ENCODE measurements at places on chromosomes 1 and 21.

DNA sequence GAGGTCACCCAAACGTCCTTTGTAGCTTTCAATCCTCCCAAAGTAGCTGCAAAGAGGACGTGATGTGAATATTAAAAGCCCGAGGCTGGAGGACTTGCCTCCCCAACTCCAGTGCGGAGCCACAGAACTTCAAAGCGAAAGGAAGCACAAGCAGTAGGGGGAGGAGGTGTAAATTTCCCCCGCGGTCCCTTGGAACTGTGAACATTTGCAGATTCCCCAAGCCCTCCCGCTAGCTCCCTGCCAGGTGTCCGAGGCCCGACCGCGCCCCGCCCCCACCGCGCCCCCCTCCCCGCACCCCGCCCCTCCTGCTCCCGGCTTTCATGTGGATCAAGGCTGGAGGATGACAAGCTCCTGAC, 41.5 kb upstream of the HAO2 start:
- DNase-seq: no peak

DNA sequence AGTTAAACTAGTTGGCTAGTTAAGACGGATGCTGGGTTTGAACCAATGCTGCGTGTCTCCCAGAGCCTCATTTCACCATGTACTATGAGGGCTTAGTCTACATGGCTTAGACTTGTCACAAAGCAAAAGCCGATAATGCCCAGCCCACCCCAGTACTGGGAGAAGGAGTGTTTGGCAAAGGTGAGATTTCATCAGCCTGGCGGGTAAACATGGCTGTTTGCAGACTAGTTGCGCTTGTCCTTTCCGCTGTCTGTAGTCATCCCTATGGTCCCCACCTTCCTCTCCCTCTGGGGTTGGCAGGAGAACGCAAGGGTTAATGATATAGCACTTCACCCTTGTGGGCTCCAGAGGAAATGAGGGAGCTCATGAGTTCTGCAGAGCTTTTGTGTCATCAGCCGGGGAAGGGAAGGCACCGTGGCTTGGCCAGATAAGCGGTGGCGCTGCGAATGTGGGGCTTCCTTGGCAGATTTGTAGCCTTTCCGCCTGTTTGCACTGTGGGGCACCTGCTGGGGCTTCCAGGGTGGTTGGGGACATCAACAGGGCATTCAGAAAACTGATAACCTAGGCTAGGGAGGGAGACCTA, 29.2 kb downstream of the SOX13 start:
- no peak for DNase-seq

- no peak for DNase-seq
Measured at GRCh38 chr1:48526008-48526710, 54.2 kb upstream of the SPATA6 start.

DNA sequence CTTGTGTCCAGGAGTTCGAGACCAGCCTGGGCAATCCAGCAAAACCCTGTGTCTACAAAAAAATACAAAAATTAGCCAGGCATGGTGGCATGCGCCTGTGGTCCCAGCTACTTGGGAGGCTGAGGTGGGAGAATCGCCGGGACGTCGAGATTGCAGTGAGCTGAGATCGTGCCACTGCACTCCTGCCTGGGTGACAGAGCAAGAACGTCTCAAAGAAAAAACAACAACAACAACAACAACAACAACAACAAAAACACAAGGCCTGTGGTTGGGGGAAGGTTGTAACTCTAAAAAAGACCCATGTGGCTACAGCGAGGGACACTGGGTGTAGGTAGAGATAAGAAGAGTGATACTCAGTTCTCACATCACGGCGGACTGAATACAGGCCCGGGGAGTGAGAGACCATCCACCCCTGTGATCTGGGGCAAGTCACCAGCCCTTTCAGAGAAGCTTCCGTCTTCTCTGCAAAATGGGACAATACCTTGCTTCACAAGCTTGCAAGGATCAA, 848 bp upstream of the CDC42 start:
- DNase-seq: no peak

DNA sequence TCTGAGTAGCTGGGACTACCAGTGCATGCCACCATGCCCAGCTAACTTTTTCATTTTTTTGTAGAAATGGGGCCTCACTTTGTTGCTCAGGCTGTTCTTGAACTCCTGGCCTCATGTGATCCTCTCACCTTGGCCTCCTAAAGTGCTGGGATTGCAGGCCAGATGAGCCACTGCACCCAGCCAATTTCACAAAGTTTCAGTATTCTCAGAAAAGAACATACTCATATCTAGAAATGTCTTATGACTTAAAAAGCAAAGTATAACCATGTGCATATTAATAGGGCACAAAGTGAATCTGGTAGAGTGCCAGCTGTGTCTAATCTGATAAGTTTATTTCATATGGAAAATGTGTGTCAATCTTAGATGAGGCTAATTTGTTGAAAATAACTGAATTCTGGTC, 87.5 kb upstream of the CACYBP start:
- no peak for DNase-seq

DNA sequence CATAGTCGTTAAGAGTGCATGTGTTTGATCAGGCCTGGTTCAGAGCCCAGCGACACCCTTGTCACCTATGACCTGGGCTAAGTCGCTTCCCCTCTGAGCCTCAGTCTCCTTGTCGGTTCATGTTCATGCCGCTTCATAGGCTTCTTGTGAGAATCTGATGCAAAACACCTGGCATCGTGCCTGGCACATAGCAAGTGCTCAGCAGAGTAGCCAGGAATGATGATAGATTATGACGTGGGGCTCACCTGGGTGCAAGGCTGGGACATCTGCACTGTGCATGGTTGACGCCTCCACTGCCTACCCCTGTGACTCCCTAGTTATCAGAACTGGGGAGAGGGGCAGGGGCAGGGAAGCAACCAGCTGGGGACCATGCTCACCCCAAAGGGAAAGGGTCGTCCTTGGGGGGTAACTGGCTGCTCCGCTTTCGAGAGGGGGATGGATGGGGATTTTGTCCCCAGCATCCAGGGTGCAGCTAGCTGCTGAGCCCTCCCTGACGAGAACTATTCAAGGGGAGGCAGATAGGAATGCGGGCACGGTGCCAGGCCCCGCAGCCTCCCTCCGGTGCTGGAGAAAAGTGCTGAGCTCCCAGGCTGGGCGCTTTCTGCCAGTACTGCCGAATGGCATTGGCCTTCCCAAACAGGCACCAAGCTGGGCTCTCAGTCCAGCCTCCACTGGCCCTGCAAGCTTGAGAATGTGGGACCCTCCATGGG, 9.3 kb downstream of the EFHD2 start:
- no peak for DNase-seq

DNA sequence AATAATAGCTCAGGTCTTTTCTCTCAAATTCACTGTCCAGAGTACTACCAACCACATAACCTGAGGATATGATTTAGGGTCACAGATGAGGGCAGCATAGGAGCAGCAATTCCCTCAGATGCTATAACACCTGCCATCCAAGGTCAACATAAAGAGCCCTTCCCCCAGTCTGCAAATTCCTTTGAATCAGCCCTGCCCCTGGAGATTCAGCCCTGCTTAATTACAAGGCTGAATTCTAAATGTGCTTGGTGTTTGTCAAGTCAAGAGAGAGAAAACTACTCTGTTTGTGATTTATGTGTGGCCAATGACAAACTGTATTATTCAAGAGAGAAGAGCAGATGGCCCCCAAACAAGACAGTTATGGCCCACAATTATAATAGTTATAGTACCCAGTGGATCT, 195.7 kb upstream of the ADGRL2 start:
- no peak for DNase-seq

- no peak for DNase-seq
Measured at GRCh38 chr1:150551784-150552127, 2.5 kb downstream of the ADAMTSL4 start.

GRCh38 chr1:197017558-197018146, 40.3 kb downstream of the CFHR5 start:
- no peak for DNase-seq

DNA sequence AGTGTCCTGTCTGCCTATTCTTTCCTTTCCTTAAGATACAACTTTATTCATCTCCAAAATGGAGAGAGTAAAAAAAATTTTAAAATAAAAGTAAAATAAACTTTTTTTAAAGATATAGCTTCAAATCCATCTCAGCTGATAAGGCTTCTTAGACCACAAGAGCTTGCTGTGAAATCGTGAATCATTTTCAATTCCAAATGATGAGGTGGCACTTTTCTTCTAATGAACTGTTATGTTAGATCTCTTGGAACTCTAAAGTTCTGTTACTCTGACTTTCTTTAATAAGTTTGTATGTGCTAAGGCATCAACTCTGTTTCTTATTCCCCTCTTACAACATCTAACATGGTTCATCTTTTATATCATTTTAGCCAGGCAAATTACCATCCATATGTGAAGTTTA, 4.5 kb downstream of the SH3GLB1 start:
- DNase-seq: no peak

- DNase-seq: no peak
Measured at GRCh38 chr1:229836324-229836723, 210.3 kb downstream of the URB2 start.

GRCh38 chr1:43067977-43068751, 103.9 kb downstream of the EBNA1BP2 start:
- no peak for DNase-seq

DNA sequence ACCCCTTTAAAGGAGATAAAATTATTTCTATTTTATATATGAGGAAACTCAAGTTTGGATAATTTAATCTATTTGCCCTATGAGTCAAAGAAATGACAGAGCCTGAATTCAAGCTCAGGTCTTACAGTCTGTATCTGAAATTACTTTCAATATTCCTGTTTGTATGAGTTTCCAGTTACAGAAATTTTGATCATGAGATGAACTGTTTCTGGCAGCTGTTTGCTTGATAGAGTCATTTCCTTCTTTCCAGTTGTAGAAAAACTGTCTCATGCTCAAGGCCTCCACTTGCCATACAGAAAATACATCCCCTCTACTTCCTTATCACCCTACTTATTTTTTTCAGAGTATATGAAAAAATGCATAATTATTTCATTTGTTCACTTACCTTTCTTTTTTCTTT, 87.6 kb downstream of the PTPRC start:
- no peak for DNase-seq

- no peak for DNase-seq
Measured at GRCh38 chr1:85359874-85360721, 83.7 kb upstream of the BCL10 start.

DNA sequence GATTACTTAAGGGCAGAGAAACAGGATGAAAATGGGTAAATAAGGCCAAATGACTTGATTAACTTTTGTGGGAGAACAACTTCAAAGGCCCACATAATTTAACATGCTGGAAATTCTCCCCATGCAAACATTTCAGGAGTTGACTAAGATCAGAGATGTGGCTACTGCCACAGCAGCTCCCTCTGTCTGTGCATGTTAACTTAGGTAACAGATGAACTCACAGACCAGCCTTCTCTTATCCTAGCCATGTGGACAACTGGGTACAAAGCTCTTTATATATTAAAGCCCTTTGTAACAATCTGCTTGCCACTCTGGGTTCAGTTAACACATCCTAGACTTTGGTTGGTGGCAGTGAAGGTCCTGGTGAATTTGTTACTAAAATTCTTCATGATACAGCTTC, 33.2 kb downstream of the BEND5 start:
- no peak for DNase-seq

GRCh38 chr1:212454741-212455140, 22.0 kb downstream of the NENF start:
- DNase-seq: no peak

DNA sequence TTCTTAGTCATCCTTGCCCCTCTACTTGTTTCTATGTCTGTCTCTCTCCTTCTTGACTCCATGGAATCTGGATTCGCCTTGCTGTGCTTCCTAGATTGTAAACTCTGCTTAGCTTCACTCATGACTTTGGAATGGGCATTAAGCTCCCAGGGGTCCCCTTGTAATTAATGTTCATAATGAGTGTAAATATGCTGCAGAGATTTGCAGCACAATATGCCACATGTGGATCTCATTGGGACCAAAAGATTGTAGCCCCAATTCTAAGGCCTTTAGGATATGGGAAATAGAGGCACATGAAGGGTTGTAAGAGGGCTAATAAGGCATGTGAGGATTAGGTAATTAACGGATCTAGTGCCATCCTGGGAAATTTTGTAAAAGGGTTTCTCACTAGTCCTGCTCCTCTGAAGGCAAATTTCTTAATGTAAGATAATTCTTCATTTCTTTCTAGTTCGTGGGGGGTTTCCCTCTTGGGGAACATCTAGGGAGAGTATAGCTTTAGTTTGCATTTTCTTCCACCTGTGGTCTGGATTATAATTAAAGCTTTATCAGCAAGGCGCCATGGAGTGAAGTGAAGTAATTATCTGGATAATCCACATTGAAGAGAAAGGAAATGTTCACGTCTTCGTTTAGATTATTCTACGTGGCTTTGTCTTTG, 659.2 kb upstream of the PLXNA2 start:
- DNase-seq: no peak

DNA sequence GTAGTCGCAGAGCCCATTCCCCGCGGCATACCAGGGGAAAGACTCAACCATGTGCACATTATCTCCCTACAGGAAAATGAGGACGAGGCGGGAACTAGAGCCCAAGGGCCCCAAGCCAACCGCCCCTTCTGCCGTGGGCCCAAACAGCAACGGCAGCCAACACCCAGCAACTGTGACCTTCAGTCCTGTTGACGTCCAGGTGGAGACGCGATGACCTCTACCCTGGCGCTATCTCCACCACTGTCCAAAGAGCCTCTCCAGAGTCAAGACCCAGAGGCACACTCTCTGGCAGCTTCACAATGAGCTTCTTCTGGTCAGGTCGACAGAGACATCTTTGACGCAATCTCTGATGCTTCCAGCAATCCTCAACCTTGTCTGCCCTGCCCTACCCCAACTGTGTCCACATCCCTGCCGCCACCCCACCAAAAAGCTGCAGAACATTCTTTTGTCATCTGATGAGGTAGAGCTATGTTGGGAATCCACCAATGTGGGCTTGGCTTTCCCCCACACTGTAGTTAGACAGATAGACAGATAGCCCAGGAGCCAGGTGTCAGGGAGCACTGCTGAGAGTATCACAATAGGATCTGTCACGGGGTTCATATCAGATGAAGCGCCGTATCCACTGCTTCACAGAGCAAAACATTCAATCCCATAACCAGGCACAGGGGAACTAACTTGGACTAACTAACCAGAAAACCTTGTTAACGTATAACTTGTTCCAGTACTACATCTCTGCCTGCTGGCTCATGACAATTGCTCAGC, 37.4 kb upstream of the SRRM1 start:
- no peak for DNase-seq

- DNase-seq: no peak
Measured at GRCh38 chr1:23622284-23622683, 63.0 kb upstream of the ID3 start.

GRCh38 chr21:36124395-36124794, 10.5 kb upstream of the CBR3 start:
- no peak for DNase-seq

DNA sequence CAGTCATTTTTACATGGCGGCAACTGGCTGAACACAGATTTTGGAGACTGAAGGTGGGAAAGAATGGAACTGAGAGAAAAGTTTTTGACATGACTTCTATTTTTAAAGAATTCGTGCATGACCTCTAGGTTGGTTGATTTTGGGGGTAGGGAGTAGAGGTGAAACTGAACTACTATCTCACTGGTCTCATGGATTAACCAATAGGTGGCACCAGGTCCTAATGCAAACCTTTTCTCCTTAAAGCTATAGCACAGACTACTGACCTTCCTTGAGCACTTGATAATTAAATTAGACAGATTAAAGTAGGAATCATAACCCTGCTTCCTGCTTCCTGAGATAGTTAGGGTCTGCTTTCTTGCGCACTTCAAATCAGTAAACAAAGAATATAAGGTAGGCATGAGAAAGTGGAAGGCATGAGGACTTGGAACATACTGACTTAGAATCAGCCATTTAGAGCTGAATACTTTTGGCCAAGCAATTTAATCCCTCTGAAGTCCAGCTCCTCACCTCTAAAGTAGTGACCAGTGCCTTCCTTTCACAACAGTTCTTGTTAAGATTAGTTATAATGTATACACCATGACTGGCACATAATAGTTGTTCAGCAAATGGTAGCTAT, 206.0 kb downstream of the CENPF start:
- no peak for DNase-seq

- no peak for DNase-seq
Measured at GRCh38 chr1:20426371-20426770, 59.6 kb downstream of the CAMK2N1 start.

All from omental fat pad (tissue), 4 donors.